ENCODE measurements at places on chromosomes 13 and 19.

- DNase-seq = peak; percentile 46
These were observed 368.4 kb downstream of the KLF12 start for GRCh38 chr13:73765651-73766384.

GRCh38 chr13:28058866-28059613 lies 41.3 kb downstream of the FLT3 start:
- peak; percentile 23 for DNase-seq

DNA sequence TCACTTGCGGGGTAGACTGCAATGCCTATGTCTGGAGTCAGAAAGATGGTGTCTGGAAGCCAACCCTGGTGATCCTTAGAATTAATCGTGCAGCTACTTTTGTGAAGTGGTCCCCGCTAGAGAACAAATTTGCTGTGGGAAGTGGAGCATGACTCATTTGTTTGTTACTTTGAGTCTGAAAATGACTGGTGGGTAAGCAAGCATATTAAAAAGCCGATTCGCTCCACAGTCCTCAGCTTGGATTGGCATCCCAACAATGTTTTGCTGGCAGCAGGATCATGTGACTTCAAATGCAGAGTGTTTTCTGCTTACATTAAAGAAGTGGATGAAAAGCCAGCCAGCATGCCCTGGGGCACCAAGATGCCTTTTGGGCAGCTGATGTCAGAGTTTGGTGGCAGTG lies 9.5 kb upstream of the ERVV-1 start:
- DNase-seq = no peak

DNA sequence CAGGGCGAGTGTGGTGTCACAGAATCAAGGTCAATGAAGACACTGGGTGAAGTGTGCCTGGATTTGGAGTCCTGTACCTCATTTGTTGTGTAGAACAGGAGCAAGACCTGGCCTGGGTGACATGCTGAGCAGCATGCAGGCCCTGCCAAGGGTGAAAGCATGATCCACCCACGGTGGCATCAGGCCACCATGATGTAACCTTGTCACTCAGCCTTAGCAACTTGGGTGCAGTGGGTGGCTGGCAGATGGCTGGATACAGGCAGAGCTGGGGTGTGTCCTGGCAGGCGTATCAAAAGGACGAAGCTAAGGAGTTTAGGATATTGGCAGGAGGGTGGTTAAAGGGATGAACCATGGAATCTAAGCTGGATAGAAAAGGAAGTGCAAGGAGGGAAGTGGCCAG lies 10.3 kb downstream of the THSD1 start:
- DNase-seq = no peak

DNA sequence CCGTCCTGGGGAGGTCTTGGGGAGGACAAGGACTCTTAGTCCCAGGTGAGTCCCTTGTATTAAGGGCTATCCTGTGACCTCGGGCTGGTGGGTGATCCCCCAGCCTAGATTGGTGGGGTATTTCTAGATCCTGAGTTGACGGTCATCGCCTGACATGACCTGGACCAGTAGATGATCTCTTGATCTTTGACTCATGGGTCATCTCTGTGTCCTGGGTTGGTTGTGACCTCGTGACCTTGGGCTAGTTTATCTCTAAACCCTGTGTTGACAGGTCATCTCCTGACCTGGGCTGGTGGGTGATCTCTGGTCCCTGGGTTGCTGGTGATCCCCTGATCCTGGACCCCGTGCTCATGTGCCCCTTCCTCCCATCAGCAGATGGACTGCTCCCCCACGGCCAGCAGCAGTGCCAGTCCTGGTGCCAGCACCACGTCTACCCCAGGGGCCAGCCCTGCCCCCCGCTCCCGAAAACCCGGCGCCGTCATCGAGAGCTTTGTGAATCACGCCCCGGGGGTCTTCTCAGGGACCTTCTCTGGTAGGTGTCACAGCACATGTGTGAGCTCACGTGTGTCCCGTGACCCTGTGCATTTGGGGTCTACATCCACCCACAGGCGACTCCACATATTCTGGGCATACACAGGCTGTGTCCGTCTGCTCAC lies 6.3 kb downstream of the MIDN start:
- DNase-seq = no peak

- no peak for DNase-seq
These were observed 473 bp upstream of the CERS1 start for GRCh38 chr19:18896421-18896841.

GRCh38 chr13:28958018-28958417 lies 137.9 kb downstream of the MTUS2 start:
- DNase-seq = no peak

DNA sequence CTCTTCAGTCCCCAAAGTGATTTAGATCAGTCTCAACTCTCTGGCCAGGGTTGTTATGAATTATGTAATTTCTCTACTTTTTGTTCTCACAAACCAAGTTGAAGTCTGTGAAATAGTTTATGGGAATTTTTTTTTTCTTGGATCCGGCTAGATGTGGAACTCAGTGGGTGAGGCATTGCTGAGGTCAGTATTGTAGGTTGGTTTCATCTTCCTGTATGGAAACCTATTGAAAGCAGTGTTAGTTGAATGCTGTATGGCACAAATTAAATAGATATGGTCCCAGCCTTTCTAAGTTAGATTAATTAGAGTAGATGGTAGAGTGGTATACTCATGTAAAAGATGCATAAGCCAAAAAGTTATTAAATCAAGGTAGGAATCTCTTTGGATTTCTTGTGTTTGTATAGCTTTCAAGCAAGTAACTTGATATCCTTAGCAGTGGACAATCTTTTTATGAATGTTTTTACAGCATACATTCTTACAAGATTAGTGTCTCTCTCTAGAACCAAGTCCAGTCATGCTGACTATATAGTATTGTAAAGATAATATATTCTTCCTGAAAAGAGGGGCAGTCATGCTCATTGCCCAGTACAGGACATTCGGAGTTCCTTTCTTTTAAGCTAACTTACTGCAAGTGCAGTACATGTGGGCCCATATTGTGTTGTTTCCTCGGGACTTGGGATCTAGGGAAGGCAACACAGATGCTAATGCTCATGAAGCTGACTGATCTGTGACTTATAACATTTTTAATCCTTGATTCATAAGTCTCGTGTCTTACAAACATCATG lies 2541.1 kb downstream of the PCDH9 start:
- DNase-seq = peak; percentile 44

DNA sequence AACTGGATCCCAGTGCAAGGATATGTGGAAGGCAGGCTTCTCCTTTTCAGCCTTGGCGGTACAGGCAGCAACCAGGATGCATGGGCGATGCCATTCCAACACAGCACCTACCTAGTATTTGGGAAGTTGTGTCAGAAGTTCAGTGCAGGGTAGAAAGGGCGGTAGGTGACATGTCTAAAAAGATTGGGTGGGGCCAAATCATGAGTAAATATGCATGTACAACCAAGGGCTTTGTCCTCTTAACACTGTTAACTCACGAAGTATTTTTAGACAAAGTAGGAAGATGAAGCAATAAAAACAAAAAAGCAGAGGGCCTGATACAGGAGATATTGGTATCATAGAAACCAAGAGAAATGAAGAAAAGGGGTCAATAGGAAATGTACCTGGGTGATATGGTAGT lies 392.1 kb downstream of the MYO16 start:
- no peak for DNase-seq

GRCh38 chr13:61664801-61665705 lies 249.4 kb upstream of the PCDH20 start:
- no peak for DNase-seq

DNA sequence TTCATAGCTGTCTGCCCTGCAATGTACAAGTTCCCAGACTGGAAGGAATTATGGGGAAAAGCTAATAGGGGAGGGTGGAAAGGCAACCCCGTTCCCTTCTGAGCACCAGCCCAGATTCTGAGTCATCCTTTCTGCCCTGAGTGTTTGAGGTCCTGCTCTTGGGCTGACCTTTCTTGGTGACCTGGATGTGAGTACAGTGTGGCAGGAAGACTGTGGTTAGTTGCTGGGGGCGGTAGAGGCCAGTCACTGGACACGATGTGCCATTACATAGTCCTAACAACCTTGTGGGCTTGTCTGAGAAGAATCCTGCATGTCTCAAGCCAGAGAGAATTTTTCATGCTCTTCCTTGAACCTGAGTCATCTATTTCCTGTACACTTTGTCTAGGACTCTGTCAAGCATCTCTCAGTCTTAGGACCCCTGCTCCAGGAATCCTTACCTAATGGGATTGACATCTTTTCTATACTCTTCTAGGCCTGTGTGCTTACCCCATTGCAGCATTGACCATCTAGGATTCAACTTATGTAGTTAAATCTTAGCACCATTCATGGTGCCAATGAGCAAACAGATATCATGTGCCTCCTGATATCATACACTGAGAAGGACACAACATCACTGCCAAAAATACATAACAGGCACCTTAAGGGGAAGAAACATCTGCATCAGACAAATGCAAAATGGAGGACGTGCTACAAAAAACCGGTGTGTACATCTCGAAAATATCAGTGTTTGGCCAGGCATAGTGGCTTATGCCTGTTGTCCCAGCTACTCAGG lies 8.1 kb upstream of the ANGPTL4 start:
- peak; percentile 81 for DNase-seq

DNA sequence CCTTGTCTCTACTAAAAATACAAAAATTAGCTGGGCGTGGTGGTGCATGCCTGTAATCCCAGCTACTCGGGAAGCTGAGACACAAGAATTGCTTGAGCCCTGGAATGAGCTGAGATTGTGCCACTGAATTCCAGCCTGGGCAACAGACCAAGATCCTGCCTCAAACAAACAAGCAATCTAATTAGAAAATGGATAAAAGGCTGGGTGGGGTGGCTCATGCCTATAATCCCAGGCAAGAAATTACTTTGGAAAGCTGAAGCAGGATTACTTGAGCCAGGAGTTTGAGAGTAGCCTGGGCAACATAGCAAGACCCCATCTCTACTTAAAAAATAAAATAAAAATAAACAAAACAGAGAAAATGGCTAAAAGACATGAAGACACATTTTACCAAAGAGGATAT lies 77.0 kb downstream of the CAB39L start:
- peak; percentile 77 for DNase-seq

- peak; percentile 95 for DNase-seq
These were observed 10.7 kb downstream of the EPSTI1 start for GRCh38 chr13:42981317-42981716.

DNA sequence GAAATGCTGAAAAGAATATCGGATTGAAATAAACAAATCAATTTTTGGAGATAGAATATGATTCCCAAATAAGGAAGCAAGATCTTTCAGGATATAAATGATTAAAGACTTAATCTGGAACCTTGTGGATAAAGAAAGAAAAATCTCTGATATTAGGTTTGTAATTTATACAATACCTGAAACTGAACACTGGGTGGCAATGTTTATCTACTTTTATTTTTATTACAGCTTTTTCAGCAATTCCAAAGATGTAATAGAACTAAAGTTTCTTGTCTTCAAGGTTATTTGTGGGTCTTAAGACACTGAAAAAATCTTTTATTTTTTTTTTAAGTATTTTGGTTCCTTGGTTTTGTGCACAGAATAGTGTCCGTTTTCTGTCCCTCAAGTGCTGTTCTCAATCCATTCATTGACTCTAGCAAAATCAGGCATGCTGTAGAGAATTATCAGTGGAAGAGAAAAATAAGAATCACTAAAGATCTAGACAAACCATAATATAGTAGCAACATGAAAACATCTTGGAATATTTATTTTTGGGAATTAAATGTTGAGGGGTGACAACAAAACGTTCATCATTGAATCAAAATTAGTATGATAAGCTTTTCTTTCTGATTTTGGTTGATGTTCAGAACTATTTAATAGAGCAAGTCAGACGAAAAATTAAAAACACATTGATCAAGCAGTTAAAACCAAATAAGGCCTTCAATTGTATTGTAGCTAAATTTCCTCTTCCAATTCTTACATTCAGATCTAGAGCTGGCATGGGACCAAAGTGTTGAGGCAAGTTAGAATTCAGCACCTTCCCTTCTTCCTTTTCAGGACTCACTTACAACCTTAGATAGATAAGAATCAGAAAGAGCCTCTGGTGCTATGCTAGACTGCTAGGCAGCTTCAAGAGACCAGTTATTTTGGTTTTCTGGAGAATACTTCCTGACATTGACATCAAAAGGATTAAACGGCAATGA lies 704.4 kb upstream of the PCDH20 start:
- peak; percentile 6 for DNase-seq

- DNase-seq = no peak
These were observed 621.4 kb downstream of the DIAPH3 start for GRCh38 chr13:59542303-59542702.

GRCh38 chr19:52670046-52670445 lies 31.9 kb upstream of the ZNF83 start:
- DNase-seq = no peak

DNA sequence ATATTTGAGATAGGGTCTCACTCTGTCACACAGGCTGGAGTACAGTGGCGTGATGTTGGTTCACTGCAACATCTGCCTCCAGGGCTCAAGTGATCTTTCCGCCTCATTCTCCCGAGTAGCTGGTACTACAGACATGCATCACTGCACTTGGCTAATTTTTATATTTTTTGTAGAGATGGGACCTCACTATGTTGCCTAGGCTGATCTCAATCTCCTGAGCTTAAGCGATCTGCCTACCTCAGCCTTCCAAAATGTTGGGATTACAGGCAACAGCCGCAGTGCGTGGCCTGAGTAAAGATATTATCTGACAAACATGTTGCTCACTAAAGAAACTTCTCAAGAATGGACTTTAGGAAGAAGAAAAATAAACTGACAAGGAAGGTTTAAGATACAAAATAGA lies 125.4 kb upstream of the ABCC4 start:
- DNase-seq = no peak

- no peak for DNase-seq
These were observed 3.4 kb upstream of the GRWD1 start for GRCh38 chr19:48442116-48443035.

DNA sequence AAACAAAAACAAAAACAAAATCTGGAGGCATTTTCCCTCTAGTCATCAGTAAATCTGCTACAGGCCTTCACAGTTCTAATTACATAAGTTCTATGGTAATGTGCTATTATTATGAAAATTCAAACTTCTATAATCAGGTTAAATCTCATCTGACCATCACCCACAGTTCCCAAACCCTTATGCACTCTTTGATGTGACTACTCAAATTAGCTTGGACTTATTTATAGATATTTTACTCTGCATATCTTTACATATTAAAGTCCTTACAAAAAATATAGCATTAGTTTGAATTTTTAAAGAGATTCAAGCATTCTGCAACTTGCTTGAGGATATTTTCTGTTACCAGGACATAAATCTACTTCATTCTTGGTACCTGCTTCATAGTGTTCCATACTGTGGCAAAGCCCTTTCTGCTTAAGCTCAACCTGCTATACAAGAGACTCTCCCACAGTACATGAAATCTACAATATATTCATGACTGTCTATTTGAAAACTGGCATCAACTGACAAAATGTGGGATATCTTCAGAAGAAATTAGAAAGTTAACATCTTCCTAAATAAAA lies 22.9 kb downstream of the SMAD9 start:
- DNase-seq = no peak

All from fibroblast of skin of scalp (primary cell).